Fibroblast of lung (primary cell): ENCODE measurements at places on chromosomes 5 and 9. TPM values are rescaled to one million over a fixed set of nuclear protein-coding genes. Genes with fewer than 3 reads are reported as not detected.

DNA sequence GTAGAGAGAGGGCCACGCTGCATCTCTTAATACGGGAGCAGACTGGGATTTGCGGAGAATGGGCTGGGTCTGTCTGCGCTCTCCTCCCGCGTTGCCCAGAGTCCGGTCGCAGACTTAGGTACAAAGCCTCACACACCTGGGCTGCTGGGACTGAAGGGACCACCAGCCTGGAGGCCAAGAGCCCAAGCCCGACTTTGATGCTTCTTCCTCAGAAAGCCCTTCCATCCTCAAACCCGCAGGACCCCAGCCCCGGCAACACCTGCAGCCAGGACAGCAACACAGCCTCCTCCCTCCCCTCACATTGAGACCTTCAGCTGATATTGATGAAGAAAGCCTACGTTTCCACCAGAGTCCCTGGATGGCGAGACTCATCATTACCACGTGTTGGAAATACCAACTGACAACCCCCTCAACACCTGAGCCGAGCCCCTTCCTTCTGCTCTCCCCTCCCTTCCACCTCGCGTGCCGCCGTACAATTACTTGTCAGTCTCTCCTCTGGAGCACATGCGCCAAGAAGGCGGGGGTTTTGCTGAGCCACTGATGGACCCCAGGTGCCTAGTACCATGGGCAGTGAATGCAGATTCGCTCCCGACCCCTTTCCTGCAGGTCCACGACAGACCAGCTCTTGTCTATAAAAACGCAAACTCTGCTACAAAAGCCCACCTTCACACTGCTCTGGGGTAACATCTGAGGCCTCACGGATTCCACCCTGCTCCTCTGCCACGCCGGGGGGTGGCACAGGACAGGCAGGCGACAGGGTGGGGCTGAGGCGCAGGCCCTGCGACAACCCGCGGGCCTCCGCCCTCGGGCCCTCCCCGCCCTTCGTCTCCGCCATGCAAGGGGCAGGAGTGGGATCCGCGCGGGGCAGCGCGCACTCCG, 841 bp downstream of the ASB6 start:
- peak overlapping the region; percentile 83 for H3K27ac ChIP-seq
- H3K27me3 ChIP-seq: no peaks in the 10 kb centered on the region
- peaks cover 9% of the 10 kb centered on the region for H3K4me1 ChIP-seq
- DNase-seq: no peak

- no peaks in the 10 kb centered on the region for H3K4me1 ChIP-seq
- H3K27me3 ChIP-seq: peaks cover 3% of the 10 kb centered on the region
- H3K36me3 ChIP-seq: no peaks in the 10 kb centered on the region
- H3K27ac ChIP-seq: no peak overlapping the region
- no peak for DNase-seq
Measured at GRCh38 chr5:39558541-39558940, 133.8 kb upstream of the DAB2 start.

- H3K36me3 ChIP-seq: peaks cover 26% of the 10 kb centered on the region
- DNase-seq: no peak
- peaks cover 8% of the 10 kb centered on the region for H3K4me1 ChIP-seq
- H3K27ac ChIP-seq: no peak overlapping the region
- H3K4me3 ChIP-seq: no peak overlapping the region
- no peaks in the 10 kb centered on the region for H3K27me3 ChIP-seq
Measured at GRCh38 chr9:137076636-137077009, 694 bp upstream of the UAP1L1 start.

DNA sequence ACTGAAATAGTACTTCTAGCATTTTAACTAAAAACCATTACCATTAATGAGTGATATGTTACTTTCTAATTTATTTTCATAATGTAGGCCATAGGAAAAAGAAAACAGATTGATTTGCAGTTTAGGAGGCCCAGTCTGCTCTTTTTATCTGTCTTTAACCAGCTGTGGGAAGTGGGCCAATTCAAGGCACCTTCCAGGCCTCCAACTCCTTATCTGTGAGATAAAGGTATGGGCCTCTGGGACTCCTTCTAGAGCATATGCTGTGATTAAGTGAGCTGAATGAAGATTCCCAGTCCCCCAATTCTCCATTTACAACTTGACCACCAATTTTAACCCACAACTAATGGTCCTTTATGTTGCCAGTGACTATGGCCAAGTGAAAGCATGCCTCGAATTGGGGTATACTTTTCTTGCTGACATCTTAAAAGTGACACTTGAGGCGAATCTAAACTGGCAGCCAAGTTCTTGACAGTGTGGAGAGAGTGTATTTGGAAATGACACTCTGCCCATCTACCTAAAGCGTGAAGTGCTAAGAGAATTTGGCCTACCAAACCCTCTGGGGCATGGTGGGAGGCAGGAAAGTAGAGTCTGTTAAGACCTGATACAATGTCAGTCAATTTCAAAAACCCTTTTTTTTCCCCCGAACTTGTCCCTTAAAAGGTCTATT, 88.3 kb downstream of the PIK3R1 start:
- H3K27me3 ChIP-seq: no peaks in the 10 kb centered on the region
- no peak for DNase-seq
- no peak overlapping the region for H3K4me3 ChIP-seq
- peaks cover 1% of the 10 kb centered on the region for H3K36me3 ChIP-seq

The PLAC8L1 gene
- not detected in 2 replicates for total RNA-seq

The PCDHGB1 gene
- total RNA-seq: 3.1 and 4.3 TPM in 2 replicates
